ENCODE measurements at places on chromosomes 6 and 20.

DNA sequence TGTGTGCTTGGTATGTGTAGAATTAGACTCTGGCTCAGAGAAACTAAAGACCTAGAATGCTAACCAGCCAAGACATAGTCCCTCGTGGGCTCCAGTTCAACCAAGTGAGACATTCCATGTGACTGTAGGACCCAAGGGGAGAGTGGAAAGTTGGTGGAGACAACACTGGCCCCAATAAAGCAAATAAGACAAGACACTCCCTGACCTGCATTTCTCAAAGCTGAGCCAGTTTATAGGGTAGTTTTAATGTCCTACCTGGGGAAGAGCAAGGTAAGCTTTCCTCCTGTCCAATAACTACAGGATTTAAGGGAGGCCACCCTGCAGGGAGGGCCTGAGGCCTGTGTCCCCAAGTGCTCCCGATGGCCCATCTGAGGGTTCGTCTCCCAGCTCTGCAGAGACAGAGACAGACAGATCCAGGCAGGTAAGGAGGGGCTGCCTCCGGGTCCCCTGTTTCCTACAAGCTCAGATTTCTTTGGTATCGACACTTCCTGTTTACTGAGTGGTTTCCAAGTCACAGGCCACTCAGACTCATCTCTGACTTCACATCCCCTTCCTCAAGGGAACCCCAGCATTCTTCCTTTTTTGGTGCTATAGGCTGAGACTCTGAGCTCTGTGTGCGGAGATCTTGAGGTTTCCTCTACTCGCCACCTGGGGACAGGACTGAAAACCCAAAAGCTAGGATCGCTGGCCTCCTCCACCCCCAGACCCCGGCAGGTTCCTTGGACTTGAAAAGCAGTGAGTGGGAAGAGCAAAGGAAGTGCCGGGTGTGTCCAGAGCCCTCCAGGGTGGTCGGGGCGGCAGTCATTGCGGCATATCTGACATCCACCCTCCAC is 92.4 kb downstream of the PRND start:
- peak; percentile 46 for DNase-seq

GRCh38 chr6:22078802-22079545 is 217.9 kb downstream of the PRL start:
- no peak for DNase-seq

DNA sequence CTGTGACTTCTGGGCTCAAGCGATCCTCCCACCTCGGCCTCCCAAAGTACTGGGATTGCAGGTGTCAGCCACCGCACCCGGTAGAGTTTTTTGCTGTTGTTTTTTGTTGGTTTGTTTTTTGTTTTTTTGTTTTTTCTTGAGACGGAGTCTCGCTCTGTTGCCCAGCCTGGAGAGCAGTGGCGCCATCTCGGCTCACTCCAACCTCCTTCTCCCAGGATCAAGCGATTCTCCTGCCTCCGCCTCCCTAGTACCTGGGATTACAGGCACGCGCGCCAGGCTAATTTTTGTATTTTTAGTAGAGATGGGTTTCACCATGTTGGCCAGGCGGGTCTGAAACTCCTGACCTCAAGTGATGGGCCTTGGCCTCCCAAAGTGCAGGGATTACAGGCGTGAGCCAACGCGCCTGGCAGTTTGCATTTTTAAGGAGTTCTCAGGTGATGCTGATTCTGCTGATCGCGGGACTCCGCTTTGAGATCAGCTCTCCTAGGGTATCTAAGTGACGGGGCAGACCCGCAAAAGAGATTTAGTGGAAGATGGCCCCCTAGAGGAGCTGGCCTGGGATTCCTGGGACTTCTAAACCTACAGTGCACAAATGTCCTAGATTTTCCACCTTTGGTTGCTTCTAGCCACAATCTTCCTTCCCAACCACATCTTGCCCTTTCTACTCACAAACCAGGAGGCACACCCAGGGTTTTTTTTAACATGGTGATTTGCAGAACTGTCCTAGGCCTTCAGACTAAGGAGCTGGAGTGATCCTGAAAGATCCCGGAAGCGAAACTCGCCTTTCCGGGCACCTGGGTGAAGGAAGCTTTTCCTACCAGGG is 45.2 kb downstream of the DPPA5 start:
- no peak for DNase-seq

DNA sequence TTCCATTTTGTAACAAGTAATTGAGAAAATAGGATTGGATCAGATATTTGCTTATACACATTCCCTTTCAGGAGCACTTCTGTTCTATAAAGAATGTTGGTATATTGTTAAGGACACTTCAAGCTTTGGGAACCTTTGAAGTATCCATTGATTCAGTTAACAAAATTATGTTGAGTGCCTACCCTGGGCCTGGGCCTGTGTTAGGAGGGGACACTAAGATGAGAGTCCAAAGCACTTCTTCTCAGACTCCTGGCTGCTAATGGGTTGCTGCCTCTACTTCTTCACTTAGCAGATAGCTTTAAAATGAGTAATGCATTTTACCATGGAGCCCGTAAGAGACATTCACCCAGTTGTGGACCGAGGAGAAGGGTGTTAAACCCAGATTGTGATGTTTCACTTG is 40.3 kb downstream of the PTPN1 start:
- DNase-seq = no peak

DNA sequence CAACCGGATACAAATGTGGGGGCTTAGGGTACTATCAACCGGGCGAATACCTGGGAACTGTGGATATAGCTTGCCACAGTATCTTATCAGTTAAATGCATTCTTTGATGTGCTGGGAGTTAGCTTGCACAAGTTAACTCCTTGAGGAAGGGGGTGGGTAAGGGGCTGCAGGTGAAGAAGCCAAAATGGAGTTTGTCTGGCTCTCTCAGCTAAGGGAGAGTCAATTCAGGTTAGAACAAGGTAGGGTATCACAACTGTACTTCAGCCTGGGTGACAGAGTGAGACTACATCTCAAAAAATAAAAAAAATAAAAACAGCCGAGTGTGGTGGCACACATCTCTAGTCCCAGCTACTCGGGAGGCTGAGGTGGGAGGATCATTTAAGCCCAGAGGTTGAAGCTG is 8.5 kb upstream of the BTN1A1 start:
- DNase-seq = no peak

- DNase-seq = no peak
Observed at GRCh38 chr6:50455029-50455428, 258.3 kb upstream of the TFAP2D start.

All from heart right ventricle (tissue), 16 donors.